Head of caudate nucleus (tissue), 42 donors: ENCODE measurements at places on chromosomes 12 and 14.

DNA sequence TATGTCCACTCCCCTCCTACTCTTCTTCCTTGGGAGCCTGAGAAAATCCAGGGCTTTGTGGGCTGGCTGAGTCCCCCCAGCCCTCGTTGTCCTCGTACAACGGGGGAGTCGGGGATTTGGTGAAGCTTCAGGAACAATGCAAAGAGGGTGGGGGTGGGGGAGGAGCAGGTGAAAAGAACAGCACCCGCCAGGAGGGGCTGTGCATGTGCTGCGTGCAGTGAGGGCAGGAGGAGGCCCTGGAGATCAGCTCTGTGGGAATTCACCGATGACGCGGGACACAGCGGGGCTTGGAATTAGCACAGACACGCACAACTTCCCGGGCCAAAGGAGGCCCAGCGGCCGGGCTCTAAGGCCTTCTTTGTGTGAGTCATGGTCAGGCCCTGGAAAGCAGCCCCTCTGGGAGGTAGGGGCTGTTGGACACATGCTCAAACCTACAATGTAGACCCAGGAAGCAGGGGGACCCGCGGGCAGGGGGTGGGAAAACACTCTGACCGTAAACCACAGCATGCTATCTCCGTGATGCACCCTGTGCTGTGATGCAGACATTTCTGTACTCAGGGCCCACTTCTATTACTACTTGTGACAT lies 32.8 kb downstream of the RBM19 start:
- DNase-seq, result peak; percentile 55

GRCh38 chr14:23047034-23047634 lies 5.1 kb downstream of the PSMB11 start:
- DNase-seq, result no peak

GRCh38 chr12:103318566-103318965 lies 177.2 kb downstream of the C12orf42 start:
- no peak for DNase-seq

- DNase-seq, result no peak
Measured at GRCh38 chr12:29316752-29317151, 64.2 kb downstream of the ERGIC2 start.

DNA sequence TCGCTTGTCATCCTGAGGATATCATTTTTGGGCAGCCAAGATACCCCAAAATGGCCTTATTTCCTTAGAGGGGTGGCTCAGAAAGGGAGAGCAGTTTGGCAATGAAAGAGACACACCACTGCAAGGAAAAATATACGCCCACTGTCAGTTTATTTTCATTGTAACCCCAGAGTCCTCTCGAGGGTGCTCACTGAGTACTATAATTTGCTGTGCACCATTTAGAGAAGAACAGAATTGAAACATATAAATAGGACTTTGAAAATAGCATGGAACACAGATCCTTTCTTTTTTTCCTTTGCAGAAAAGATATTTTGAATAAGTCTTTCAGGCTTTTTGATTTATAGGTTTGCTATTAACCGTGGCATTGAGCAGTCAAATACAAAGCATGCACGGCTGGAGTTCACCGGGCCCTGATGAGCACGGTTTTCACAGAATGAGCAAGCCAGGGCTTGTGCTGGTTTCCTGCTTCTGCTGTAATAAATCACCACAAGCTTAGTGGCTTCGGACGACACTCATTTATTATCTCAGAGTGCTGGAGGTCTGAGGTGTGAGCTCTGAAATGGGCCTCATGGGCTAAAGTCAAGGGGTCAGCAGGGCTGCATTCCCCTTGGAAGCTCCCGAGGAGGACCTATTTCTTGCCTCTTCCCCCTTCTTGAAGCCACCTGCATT lies 152.3 kb downstream of the ZNF664 start:
- DNase-seq, result no peak

DNA sequence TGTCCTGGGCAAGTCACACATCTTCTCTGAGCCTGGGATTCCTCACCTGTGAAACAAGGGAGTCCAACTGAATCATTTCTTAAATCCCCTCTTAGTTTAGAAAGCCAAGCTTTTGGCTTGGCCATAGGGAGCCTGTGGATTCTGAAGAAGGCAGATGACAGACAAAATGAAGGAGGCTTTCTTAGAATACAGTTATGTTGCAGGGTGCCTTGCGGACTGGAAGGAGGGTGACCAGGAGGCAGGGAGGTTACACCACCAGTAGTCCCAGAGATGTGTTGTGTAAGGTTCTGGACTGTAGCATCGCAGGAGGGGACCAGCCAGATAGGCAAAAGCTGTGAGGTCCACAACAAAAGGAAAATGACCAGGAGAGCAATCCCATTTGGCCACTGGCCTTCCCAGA lies 8.2 kb upstream of the ACVR1B start:
- DNase-seq, result no peak

GRCh38 chr12:12606781-12607589 lies 4.7 kb upstream of the CREBL2 start:
- no peak for DNase-seq

- DNase-seq, result no peak
Measured at GRCh38 chr12:19498099-19498498, 58.8 kb downstream of the AEBP2 start.

DNA sequence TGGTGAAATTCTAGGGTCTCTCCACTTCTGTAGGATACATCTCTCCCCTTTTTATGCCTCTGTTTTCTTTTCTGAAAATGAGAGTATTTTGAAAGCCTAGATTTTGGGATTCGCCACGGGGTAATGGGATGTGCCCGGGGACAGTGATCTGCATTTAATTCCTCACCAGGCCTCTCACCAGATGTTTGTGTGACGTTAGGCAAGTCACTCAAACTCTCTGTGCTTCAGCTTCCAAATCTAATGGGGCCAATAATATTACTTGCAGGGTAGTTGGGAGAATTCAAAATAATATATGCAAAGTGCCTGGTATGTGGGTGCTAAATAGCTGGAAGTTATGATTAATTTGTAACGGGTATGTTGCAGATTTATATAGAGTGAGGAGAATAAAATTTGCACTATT lies 78.8 kb downstream of the C12orf75 start:
- DNase-seq, result no peak

- DNase-seq, result no peak
Measured at GRCh38 chr14:34993426-34993825, 10.6 kb downstream of the SRP54 start.

DNA sequence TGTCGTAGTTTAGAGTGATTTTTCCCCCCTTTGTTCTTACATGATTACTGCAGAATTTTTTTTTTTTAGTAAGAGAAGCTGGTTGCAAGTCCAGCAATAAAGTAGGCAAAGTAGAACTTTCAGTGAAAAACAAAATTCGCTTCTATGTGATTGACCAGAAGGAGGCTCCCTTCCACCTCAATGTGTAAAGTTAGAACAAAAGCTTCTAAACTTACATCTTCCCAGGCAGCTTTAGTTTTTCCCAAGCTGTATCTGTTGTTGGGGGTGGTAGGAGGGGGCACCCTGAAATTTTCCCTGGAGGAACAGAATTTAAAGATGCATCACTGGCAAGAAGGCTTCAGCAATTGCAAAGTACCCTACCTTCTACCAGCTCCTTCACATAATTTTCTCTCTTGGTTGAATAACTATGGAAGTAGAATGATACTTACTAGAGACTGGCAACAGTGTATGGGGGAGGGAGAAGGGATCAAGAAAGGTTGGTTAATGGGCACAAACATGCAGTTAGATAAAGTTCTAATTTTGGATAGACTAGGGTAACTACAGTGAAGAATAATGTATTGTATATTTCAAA lies 87.3 kb upstream of the E2F7 start:
- no peak for DNase-seq

DNA sequence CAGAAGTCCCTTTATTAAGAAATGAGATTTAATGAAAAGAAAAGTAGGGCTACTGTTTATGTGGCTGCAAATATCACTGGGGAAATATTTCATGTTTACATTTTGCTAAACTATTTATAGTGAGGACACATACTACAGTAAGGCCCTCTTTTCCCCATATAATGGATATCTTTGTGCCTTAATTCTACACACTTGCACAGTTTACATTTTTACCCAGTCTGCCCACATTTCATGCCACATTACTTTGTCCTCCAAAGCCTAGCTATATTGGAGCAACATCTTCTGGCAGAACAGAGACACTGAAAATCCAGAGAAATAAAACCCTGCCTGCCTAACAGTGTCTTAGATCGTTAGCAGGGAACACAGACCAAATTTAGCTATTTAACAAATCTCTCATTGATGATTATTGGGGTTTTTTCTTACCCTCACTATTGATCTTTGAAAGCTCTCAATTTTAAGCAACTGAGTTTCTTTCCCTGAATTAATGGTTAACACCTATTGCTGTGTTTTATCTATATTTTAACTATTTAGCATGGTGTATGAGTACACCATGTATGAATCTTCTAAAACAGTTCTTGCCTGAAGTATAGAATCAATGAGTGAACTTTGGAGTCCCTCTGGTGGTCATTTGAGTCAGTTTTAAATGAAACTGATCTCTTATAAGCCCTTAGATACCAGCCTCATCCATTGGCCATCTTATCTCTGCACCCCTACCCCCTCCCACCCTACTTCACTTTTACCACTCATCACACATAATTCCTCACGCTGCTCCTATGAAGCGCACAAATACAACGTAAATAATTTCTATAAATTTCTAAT lies 170.2 kb downstream of the BCAT1 start:
- DNase-seq, result no peak

DNA sequence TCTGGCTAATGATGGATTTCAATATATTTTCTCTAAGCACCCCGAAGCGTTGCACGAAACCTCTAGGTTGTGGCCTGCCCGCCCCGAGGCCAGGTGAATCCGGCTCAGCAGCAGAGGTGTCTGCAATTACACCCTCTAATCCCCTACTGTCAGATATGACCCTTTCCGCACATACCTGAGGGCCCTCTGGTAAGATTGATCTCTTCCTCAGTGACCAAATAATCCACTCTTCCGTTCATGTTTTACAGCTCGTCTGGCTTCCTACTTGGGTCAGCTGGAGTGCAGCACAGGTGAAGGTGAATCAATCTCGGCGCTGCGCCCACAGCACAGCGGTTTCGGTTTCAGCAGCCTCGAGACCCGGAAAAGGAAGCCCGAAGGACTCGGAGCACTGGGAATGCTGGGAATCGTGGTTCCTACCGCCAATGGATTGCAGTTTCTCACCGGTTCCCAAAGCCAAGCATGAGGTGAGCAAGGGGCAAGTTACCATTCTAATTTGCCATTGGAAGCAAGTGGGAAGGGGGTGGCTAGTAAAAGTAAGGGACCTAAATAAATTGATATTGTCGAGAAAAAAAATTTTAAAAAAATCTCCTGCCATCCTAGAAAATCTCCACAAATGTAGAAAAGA lies at the start of gene SYNJ2BP:
SYNJ2BP (minus strand) TSS at position 366 of the 625 bp plus-strand sequence; CDS start at position 239, 127 bp downstream.
- peak; percentile 92 for DNase-seq

- DNase-seq, result no peak
Measured at GRCh38 chr14:79395061-79395460, 816.2 kb downstream of the DIO2 start.

DNA sequence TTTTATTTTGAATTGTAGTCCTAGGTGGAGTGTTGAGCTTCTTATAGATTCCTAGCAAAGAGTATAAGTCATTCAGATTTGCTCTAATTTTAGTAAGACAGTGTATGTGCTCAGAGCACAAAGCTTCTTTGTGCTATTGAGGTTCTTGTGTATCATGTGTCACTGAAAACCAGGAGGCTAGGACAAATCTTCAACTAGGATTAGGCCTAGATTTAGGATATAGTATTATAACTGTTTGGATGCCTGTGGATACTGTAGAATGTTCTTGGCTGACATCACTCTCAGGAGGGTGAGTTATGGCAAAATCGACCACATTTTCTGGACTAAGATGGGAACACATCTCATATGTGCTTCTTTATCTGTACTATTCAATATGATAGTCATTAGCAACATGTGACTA lies 86.5 kb downstream of the DHRS2 start:
- DNase-seq, result no peak

DNA sequence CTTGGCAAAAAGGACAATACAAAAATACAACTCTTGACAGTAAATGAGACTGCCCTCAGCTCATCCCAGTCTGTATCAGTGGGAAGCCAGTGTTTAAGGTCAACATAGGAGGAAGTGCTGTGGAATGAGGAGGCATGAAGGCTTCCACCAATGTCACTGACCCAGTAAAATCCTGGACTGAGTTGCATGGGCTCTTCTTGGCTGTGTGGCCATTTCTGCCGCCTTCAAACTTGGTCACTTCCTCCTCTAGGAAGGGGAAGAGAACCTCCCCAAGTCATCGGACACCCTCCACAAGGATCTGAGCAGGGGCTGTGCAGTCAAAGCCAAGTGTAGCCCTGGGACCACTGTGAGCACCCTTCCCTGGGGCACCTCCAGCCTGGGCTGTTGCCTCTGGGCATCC lies 11.9 kb downstream of the GPR68 start:
- DNase-seq, result no peak

DNA sequence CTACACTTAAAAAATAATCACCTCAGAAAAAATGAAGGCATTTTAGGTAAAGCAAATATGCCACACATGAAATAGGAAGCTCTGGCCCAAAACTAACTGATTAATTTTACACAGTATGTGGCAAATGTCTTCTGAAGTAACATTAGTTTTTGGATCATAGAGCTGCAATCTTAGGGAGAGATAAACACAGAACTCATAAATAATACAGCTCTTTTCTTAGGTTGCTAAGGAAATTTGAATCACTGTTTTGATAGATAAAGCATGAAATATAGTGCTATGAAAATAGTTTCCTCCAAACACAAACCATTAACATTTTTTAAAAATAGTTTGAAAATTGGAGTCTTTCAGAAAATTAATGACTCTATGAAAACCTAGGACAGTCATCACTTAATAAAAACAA lies 15.0 kb downstream of the RASSF9 start:
- DNase-seq, result no peak

- DNase-seq, result no peak
Measured at GRCh38 chr14:85399186-85399585, 130.8 kb upstream of the FLRT2 start.

- DNase-seq, result no peak
Measured at GRCh38 chr12:40292788-40293429, 68.1 kb downstream of the LRRK2 start.

- DNase-seq, result no peak
Measured at GRCh38 chr12:128813883-128814282, 9.9 kb downstream of the SLC15A4 start.

- DNase-seq, result no peak
Measured at GRCh38 chr14:54682578-54682977, 115.7 kb downstream of the SAMD4A start.

- no peak for DNase-seq
Measured at GRCh38 chr12:120416490-120417216, 21.3 kb upstream of the COX6A1 start.

DNA sequence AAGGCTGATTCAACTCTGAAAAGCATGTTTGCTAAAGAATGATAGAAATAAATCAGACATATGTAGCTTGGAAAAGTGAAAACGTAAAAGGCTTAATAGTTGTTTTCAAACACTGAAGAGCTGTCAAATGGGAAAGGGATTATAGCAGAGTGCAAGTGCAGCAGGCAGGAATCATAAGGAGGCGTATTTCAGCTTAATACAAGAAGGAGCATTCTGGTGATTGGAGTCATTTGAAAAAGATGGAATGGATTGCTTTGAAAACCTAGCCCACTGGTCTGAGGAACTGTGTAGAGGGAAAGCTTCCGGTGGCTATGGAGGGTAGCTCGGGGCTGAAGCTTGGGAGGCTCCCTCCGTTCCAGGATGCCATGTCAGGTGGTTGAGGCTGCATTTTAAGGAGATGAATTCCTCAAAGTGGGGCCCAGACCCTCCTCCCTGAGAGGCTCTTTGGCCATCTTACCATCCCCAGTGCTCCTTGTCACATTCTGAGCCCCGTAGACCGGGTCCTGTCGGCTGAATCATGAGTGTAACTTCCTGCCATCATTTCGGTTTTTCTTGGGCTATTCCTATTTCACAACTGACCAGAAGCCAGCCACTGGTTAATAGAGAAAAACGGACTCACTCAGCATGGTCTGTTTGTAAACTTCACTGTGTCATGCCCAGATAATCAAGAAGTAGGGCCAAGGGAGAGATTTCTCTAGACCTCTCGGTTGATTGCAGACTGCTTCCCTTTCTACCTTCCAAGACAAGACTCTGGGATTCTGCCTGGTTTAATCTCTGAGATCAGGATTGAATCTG lies 6.5 kb downstream of the WNT5B start:
- DNase-seq, result no peak
